A673 (cell line): ENCODE measurements at places on chromosomes 11 and 22.
A peak's percentile ranks its signal among the peaks of the same experiment; 100 is the strongest.

DNA sequence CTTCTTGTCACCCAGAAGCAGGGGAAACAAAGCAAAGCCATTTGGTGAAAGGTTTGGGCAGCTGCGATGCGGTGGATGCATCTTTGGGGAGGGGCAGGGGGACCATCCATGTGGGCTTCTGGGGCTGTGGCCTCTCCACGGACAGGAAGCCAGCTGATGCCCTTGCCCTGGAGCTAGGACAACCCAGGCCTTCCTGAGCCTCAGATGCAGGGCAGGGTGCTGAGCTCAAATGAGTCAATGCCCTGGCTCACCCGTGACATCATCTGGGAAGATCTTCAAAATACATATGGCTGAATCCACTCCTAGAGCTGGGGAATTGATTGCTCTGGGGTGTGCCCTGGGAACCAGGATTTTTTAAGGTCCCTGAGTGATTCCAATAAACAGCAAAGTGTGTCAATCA is 1418.2 kb downstream of the TBC1D22A start:
- no peak for DNase-seq

GRCh38 chr11:1356007-1356435 is 33.7 kb upstream of the BRSK2 start:
- no peak for DNase-seq

GRCh38 chr11:109326781-109327180 is 95.2 kb upstream of the C11orf87 start:
- DNase-seq: no peak

DNA sequence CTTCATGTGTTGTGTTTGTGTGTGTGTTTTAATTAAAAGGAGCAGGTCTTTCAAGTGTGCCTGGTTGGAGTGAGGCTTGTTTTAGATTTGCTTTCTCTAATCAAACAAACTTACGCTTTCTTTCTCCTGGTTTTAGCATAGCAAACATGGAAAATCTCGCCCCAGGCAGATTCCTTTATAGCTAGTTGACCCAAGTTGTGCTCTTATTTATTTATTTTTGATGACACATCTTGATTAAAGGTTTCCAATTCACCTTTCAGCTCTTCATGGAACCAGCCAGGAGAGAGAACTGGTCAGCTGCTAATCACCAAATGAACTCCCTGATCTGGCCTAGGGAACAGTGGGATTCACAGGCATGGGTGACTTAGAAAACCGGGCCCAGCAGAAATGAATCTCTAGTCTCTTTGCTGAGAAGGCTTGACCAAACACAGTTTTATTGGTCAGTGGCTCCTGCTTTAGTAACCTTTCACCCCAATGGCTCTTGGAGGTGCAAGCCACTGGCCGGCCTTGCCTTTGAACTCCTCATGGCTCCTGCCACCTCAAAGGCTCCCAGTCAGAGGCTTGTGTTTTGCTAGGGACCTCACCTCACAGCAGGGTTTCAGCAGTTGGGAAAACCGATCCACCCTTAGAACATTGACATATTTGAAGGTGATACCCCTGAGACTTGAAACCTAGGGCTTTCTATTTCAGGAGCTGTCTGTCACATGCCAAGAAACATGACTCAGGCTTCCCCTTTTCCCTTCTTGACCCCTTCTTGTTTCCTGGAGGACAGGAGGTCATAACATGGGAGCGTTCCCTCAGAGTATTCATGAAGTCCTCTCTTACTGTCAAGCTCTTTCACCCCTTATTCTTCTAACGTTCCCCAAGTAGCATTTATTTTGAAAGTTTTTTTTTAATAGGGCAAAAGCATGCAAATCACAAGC is 48.8 kb downstream of the EXT2 start:
- no peak for DNase-seq

DNA sequence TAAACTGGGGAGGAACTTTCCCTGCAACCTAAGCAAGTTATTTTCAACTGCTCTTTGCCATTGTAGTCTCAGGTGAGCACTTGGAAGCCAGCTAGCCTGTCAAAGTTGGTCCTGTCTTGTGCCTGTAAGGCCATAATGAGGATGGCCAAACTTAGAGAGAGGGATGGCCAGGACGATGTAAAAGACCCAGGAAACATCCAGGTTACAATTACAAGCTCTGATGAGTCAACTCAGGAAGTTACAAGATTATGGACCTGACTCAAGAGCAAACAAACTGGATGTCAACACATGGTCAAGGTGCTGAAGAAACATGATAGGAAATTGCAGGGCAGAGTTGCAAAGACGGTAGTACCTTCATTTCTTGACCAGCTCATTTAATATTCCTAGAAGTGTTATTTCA is 1.6 kb downstream of the GTPBP1 start:
- no peak for DNase-seq

DNA sequence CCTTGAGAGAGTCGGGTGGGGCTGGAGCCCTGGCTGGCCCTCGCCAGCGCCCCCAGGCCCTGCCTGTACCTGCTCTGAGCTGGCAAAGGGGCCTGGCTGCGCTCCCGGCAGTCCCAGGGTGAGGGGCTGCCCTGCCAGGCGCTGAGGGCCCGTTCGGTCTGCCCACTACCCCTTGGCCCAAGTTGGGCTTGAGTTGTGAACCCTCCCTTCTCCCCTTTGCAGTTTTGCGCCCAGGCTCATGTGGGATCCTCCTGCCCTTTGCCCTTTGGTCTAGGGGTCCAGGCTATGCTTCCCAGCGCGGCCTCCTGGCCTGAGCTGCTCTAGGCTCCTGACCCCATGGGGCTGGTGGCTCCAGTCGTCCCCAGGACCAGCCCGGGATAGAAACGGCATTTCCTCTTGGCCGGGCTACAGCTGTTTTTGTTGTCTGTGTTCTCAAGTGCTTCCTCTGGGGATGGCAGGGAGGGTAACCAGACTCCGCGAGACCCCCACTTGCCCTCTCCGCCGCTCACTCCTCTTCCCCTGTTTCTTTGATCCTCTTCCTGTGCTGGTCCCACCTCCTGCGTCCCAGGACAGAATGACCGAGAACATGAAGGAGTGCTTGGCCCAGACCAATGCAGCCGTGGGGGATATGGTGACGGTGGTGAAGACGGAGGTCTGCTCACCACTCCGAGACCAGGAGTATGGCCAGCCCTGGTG is 34.9 kb downstream of the PRDM11 start:
- no peak for DNase-seq

DNA sequence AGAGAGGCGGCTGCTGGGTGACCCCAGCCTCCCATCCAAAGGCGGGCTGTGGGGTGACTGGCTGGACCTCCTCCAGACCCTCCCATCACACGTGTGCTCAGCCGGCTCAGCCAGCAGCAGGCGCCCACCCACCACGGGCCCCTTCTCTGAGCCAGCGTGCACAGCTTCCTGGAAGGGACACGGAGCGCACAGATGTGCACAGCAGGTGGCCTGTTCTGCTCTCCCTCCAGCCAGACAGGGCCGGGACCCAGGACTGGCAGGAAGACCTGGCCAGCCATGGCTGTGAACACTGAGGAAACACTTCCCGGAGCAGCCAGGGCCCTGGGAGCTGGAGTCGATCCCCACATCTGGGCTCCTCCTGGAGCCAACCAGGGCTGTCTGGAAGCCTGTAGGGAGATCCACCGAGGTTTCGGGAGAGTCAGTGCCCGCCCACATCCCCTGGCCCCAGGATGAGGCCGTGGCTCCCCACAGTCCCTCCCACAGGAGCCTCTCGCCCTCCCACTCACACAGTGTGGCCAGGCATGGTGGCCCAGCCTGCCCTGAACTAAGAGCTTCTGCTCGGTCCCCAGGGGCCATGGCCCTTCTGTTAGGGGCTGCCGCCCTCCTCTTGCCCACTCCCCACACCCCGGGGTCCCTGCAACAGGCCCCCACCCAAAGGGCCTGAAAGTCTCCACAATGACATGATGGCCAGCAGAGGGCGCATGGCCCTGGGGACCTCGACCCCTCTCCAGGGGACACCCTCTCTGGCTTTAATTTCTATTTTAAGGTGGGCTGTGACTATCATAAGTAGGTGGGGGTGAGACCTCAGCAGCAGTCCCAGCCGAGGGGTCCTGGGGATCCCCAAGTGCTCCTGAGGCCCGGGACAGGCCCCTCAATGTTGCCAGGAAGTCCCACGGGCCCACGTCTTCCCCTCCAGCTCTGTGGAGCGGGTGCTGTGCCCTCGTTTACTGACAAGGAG is 90.6 kb upstream of the FGF3 start:
- DNase-seq: peak; percentile 35

DNA sequence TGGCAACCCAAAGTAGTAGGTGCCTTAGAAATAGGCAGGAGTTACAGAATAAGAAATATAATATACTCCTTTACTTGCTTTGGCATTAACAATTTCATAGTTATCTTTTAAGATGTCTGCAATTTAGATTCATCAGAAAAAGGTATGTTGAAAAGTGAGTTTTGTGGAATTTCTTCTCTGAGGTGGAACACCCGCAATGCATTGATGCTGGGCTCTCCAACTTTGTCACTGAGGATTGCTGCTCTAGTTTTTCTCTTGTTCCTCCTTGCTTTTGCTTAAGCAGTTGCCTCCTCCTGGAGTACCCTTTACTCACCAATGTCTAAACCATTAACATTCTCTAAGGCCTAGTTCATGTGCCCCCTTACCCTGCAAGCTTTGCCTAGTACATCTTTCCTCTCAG is 14.1 kb upstream of the ME3 start:
- no peak for DNase-seq

DNA sequence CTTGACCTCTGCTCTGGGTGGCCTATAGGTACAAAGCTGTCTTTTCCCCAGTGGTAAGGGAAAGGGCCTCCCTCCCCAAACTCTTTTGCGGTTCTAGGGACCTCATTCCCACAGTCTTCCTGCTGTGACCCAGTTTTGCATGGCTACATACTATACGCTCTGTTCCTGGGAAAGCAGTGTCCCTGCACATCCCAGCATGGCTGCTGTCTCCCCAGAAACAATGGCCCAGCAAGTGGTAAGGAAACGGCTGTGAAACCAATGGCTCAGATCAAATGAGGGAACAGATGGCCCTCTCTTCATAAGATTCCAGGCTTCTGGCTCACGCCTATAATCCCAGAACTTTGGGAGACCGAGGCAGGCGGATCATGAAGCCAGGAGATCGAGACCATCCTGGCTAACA is 41.1 kb downstream of the RPL27A start:
- DNase-seq: no peak

- DNase-seq: no peak
These were observed 5.0 kb upstream of the SH3BP1 start for GRCh38 chr22:37634417-37634924.

GRCh38 chr22:33908171-33909074 is 11.9 kb downstream of the LARGE1 start:
- DNase-seq: no peak

GRCh38 chr11:117631336-117632140 is 165.5 kb downstream of the DSCAML1 start:
- DNase-seq: no peak

- peak; percentile 25 for DNase-seq
These were observed 32.6 kb downstream of the MYO18B start for GRCh38 chr22:25774575-25775026.

- peak; percentile 64 for DNase-seq
These were observed 35.0 kb downstream of the INTS4 start for GRCh38 chr11:77959434-77959833.

- DNase-seq: no peak
These were observed 15.8 kb downstream of the MYEOV start for GRCh38 chr11:69309631-69310280.

GRCh38 chr11:76388408-76388807 is 7.3 kb downstream of the GVQW3 start:
- no peak for DNase-seq

DNA sequence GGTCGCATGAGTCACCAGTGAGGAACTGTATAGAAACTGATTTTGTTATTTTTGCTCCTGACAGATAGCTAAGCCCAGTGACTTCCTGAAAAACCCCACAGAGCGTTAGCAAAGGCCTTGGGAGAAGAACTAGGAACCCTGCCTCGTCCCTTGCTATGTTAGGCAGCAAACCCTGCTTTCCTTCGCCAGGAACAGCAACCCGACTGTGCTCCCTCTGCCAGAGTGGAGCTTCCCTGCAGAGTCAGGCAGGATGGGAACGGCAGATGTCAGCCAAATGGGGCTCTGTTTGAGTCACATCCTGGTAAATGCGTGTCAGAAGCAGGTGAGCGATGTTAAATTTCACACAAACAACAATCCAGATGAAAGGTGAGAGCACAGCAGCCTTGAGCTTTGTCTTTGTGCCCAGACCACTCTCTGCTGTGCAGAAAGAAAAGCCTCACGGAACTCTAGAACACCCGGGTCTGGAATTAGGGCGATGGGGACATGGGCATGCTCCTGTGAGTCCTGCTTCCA is 186.6 kb downstream of the ADAMTS15 start:
- DNase-seq: no peak

DNA sequence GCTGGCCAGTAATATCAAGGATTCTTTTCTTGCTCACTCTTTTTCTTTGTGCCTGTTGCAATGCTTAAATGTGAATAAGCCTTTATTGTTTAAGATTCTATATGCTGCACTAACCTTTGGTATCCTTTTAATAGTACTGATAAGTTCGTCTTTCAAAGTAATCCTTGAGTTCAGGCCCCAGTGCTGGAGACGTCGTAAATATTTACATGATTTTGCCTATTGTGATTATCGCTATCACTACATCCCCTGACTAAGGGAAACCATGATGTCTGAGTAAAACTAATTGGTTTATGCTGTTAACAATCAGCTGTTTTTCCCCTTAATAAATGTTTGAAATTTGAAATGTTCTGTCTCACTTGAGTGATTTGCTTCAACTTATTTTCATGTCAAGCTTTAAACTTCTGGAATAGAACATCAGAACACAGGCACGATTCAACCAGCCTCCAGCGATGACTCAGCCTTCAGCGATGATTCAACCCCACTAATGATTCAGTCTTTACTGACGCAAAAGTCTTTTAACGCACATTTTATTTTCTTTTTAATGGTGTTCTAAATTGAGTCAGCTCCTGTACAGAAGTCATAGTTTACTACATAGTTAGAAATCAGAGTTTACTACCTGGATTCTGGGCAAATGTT is 3.9 kb downstream of the HTATIP2 start:
- peak; percentile 59 for DNase-seq

- no peak for DNase-seq
These were observed 5.2 kb upstream of the ZC3H12C start for GRCh38 chr11:110087812-110088534.

DNA sequence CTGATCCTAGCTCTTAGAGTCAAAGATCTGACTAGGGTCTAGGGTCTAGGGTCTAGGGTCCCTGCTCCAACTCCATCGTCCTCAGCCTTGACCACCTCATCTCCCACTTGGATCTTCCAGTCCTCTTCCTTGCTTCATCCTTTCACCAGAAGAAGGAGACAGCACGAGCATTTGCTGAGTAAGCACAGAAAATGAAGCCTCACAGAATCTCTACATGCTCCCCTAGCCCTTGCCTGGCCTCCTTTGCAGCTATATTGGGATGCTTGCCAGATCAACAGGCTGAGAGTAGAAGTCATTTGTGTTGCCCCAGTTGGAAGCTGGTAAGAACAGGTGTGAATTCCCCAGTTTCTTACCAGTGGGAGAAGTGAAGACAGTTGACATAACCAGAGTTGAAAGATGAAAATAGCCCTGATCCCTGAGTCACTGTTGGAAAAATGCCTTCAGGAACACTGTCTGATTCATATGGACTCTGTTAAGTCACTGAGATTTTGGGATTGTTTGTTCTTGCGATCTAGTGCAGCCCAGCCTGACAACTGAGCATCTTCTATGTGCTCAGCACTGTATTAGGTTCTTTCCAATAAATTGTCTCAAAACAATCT is 552.5 kb downstream of the INSC start:
- no peak for DNase-seq

- DNase-seq: no peak
These were observed 9.4 kb upstream of the RNF185 start for GRCh38 chr22:31150615-31151014.
